DMS 273 treated with DMSO at 0.1 percent for 48 hours (cell line): ENCODE measurements at places on chromosomes 1 and 21.

DNA sequence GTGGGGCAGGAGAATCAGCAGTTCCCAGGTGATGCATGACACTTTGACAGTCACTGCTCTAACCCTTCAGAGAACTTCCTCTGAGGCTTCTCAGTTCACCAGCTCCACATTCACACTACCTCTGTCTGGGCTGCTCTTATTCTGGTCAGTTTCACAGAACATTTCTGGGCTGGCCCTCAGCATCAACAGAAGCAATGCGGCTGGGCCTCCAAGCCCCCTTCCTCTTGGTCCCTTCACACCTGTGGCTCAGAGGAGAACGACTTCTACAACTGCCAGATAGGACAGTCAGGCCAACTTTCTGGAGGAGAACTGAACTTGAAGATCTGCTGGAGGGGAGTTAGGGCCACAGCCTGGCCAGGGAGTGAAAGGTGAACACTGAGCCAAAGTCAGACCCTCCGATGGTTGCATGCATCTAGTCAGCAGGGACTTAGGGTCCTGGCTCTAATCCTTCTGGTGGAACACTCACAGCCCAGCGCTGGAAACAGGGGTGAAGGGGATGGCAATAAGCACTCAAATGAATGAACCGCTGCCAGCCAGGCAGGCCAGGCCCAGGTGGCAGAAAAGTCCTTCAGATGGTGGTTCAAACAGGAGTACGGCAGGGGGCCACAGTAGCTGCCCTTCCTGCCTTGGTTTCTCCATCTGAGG, 274.1 kb downstream of the FOXD2 start:
- no peak for DNase-seq

DNA sequence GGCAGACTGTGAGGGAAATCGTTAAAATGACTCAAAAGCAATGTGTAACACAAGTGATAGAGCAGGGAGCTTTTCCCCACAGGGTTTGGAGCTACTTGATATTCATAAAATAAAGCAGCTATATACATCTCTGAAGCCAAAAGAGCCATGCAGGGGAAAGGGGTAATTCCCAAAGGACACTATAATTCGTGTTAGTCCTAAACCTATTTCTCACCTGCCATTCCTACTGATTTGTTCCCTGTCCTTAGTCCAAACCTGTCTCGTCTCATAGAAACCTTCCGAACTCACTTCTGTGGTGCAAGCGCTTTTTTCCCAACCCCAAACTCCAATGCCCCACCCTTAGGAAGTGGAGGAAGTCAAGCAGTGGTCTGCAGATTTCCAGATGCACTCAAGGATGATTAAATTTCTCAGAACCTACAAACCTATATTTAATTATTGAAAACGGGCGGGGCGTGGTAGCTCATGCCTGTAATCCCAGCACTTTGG, 946 bp upstream of the HNRNPR start:
- DNase-seq = peak; percentile 46

DNA sequence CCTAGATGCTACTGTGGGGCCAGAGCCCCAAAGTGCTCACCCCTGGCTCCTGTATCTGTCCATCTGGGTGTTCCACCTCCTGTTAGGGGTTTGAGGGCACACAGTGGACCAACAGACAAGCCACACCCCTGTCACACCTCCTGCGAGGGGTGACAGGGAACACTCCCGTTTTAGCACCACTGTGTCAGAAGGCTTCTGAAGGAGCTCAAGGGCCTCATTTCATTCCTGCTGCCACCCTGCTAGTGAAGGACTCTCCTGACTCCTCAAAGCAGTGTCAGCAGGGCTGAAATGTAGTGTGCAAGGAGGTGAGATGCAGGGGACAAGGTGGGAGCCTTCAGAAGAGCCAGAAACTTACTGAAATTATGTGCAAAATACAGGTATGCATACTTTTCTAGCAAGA, 174.6 kb downstream of the GPATCH2 start:
- DNase-seq = no peak

DNA sequence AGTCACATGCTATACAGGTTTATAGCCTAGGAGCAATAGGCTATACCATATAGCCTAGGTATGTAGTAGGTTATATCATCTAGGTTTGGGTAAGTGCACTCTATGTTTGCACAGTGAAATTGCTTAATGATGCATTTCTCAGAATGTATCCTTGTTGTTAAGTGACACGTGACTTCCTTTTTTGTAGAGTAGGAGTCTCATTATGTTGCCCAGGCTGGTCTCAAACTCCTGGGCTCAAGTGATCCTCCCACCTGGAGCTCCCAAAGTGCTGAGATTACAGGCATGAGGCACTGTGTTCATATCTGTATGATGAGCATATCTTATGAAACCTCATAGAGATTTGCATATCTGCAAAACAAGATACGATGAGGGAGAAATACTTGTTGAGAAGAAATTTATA, 13.8 kb upstream of the ABCB10 start:
- DNase-seq = no peak

GRCh38 chr1:109240158-109241152, 8.9 kb upstream of the CELSR2 start:
- DNase-seq = peak; percentile 59

DNA sequence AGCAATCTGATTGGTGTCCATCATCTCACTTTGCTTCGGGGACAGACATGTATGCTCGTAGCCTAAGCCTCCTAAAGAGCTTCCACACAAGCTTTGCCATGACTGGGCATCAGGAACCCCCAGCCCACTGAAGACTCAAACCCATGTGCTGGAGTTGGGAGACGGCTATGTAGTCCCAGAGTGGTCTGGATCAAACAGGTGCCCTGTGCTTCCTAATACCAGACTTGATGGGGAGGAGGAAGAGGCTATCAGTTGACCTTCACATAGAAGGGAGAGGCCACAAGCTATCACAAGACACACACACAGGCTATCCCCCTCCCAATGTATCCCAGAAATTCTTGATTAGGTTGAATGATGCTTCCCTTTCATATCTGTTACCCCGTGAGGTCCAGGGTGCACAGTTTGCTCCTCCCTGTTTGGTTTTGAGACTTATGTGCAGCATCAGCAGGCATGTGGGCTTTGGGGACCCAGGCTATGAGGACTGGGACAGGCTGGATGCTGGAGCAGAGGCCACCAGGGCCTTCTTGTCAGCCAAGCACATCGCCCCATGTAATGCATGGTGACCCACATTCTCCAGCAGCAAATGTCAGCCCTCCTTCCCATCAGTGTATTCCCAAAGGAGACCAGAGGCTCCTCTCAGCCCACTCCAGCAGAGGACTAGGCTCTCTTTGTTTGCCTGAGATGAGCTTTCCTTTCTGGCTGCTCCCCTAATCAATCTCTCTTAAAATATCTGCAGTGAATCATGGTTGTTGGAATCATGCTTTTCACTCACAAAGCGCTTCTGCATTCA, 159.8 kb downstream of the GRIK3 start:
- no peak for DNase-seq

DNA sequence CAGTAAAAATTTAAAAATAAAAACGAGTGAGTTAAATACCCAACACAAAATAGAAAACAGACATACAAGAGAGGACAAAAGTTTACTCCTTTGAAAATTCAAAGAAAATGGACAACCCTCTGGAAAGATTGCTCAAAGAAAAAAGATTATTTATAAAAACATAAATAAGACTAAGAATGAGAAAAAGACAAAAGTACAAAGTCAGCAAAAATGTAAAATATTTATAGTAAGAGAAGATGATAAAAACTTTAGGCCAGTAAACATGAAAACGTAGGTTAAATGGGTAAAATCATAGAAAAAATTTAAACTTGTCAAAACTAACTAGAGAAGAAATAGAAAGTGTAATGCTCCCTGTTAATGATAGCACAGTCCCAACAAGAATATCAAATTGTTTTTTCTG, 31.9 kb upstream of the SLC45A1 start:
- DNase-seq = no peak

DNA sequence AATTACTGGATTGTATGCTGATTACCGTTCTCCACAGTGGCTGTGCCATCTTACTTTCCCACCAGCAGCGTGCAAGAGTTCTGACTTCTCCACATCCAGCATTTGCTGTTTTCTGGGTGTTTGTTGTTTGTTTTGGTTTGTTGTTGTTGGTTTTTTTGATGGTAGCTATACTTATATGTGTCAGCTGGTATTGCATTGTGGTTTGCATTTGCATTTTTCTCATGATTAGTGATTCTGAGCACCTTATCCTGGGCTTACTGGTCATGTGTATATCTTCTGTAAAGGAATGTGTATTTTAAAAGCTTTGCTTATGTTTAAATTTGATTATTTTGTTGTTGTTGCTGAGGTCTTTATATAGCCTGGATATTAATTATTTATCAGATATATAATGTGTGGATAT, 66.9 kb upstream of the MAP1LC3C start:
- DNase-seq = no peak

DNA sequence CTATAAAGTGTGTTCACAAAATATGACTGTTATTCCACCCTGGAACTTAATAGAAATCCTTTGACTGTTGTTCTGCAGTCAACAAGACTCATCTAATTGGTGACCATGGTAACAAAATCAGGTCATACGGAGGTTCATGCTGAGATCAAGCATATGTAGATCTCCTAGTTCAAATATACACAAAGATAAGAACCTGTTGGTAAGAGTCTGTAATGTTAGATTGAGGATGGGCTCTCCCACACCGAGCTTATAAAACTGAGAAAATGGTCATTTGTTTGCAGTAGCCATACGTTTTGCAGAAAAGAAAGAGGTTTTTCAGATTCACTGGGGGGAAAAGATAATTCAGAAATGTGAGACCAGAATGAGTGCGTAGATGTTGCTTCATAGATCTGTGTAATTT, 468.1 kb downstream of the RPS6KC1 start:
- DNase-seq = peak; percentile 34

GRCh38 chr1:16348414-16349182, 3.7 kb downstream of the FBXO42 start:
- no peak for DNase-seq

- no peak for DNase-seq
These were observed 2.6 kb downstream of the RCC1 start for GRCh38 chr1:28508435-28508754.

DNA sequence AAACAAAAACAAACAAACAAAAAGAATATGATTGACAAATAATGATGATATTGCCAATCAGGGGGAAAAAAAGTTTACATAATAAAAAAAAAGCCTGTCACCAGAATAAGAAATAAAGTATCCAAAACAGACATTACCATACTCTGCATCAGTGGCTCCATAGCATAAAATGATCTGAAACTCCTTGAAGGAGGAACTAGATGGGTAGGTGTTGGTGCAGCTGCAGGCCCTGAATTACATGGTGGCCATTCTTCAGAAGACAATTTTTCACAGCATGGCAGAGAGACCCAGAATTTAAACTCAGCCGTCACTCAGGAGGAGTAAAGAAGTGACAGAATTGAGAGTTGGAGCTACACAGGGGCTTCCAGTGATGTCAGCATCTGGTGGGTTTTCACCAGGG, 60.2 kb downstream of the GLUL start:
- DNase-seq = no peak

DNA sequence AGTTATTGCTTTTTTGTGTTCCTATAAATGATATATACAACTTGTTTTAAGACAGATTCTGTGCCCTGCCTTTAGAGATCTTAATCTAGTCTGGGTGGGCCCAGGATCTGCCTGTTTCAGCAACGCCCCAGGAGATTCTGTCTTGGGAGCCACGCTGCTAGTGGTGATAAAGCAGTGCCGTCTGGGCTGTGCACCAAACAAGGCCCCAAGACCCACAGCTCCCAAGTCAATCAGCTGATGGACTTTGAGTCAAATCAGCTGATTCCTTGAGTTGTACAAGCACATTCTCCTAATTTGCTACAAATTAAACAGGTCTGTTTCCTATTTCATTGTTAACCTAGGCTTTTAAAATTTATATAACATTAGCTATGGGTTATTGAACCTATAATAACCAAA, 15.7 kb upstream of the SLC44A3 start:
- no peak for DNase-seq

GRCh38 chr1:177229781-177230180, 59.0 kb downstream of the BRINP2 start:
- DNase-seq = no peak

GRCh38 chr1:17569200-17570139, 30.0 kb downstream of the ARHGEF10L start:
- no peak for DNase-seq

DNA sequence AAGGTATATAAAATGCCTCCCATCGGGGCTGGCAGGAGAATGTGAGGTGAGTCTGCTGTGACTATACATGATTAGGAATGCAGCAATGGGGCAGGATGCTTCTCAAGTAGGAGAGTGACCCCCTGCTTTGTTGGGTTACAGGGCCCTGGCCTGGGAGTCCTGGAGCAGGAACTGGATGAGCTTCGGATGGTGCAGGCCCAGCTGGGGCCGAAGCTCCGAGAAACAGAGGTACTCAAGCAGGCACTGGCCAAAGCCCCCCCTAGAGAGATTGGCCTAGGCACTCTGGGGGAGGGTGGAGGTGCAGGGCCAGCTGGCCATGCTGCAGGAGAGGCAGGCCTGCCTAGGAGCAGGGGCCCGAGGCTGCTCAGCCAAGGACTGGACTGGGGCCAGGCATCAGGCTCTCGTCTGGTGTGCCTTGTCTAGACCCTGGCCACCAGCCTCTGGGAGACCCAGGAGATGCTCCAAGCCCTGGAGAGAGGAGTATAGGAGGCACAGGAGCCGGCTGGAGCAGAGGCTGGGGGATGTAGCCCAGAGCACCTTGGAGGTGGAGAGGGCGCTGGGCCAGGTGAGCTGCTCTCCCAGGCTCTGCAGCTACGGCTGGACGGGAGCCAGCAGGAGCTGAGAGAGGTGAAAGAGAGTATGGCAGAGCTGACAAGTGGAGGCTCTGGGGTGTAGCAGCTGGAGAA, 32.8 kb upstream of the PKP1 start:
- DNase-seq = no peak

DNA sequence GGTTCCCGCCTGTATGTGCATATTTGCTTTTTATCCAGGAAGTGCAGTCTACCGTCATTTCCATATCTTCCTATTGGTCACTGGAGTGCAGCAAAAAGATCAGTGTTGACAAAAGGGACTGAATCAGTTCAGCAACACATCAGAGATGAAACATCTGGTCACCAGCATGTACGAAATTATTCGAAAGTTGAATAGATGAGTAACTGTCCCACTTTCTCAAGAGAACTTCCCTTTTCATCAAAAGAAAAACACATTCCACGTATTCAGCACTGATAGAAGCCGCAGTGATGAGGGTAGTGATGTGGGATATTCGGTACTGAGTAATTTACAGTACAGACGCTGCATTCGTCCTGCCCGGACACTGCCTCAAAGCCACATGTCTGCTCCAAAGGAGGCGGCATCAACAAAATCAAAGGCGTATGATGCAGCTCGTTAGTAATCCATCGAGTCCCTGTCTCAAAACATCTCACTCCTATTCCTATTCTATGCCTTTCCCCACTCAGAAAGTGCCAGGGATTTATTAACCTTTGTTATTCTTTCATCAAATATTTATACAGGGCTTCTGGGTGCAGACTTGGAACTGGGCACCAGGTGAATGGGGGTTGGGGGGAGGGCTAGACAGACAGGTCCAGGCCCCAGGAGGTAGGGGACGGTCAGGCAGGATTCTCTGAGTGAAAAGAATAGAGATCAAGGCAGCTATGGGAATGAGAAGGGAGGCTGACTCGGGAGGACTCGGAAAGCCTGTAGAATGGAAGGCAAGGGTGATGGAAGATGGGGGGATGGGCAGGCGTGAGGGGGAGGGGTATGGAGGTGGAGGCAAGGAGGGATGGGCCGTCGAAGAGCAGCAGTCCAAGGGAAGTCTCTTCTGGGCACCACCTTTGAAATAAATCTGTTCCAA, 79.5 kb upstream of the SLC45A1 start:
- no peak for DNase-seq
